ENCODE measurements at places on chromosomes 3 and 15.
A peak's percentile ranks its signal among the peaks of the same experiment; 100 is the strongest.

GRCh38 chr3:29618395-29619282 is 337.8 kb downstream of the RBMS3 start:
- no peak for DNase-seq

- no peak for DNase-seq
Observed at GRCh38 chr3:142999881-143000280, 1.5 kb upstream of the U2SURP start.

DNA sequence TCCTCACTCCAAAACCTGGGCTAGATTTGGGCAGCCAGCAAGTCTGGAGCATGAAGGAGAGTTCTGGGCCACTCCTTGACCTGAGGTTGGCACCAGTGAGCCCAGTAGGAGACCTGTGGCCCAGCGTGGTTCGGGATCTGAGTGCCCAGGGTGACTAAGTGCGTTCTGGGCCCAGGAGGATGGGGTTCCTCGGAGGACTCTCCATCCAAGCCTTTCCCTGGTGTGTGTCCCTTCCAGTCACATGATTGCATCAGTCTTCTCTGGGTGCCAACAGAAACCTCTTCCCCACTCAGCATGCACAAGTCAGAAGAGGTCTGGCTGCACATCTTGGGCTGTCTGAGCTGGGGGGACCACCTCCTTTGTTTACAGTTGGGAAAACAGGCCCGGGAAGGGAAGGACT is 14.9 kb downstream of the TMEM43 start:
- no peak for DNase-seq

GRCh38 chr15:32889214-32889613 is 171.4 kb downstream of the GREM1 start:
- no peak for DNase-seq

- DNase-seq: no peak
Observed at GRCh38 chr3:140848666-140849065, 93.0 kb upstream of the SLC25A36 start.

GRCh38 chr15:34691034-34691433 is 63.8 kb downstream of the GJD2 start:
- no peak for DNase-seq

DNA sequence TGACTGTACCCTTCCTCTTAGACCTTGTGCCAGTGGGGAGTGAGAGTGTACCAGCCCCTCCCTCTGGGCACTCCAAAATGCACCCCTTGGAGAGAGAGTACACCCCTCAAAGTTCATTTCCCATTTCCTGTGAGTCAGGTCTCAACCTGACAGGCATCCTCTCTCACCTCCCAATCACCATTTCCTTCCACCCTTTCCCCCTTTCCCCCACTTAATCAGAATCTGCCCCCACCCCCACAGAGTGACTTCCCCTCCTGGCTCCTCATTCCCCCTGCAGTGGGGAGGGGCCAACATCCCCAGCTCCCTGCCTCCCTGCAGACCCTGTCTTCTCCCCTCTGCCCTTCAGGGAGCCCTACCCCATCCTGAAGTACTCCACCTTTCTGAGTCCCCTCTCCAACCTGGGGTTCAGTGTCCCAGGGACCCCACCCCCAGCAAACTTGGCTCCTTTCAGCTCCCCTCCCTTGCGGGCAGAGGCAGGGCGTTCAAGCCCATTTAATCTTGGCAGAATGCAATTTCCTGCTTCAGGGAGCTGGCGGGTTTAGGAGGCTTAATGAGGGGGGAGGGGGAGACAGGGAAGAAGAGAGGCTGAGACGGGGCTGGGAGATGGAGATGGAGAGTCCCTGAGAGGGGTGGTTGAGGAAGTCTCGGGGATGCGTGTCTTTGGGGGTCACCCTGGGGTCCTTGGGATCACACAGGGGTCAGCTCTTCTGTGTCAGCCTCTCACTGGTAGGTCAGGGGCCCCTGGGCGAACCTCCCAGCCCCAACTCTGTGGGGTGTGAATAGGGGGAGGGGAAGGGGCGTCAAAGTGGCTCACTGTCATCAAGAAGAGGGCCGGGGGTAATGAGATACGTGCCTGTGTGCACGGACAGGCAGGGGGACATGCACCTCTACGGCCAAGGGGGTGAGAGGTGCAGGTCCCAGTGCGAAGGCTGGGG is 16.6 kb upstream of the SEMA3F start:
- DNase-seq: no peak

- DNase-seq: no peak
Observed at GRCh38 chr15:34206011-34206410, 3.9 kb downstream of the KATNBL1 start.

GRCh38 chr3:121998030-121998580 is 23.9 kb downstream of the ILDR1 start:
- DNase-seq: no peak

DNA sequence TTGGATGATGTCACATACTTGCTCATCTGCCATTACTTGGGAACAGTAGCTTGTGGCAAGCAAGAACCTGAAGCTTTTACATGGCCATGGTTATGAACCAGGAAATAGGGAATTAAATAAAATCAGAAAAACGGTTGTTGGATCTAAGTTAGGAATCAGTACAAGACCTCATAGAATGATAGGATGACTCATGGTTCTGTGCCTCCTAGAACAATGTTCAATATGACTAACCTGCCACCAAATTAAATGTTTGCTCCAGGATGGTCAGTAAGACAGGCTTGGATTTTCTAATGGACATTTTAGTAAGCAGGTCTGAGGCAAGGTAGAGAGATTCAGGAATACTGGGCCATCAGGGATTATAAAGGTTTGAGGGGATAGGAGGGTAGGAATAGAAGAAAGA is 218.9 kb downstream of the PLOD2 start:
- DNase-seq: no peak

DNA sequence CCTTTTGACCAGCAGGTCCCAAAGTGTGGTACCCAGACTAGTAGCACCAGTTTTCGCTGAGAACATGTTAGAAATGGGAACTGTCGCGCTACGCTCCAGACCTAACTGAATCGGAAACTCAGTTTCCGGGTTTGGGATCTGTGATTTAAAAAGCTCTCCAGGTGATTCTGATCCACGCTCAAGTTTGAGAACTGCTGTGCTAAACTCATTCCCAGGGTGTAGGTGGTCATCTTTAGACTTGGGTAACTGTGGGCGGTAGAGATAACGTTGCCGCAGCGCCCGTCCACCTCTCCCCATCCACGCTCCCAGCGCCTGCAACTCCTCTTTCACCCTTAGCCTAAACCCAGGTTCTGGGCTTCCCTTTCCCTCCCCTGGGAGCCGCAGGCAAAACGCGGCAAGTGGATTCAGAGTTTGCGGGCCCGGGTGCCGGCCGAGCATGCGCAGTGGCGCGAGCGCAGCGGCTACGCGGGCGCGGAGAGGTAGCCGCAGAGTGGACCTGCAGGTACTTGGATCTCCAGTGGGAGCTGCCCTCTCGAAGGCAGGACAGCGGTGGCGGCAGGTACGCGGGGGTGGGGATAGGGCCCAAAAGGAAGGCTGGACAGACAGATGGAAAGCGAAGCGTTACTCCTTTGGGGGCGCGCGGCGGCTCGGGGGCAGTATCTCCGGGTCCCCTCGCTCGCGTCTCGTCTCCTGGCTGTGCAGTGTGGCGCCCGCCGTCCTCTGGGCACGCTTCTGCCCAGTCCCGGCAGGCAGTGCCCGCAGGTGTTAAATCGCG is at the start of gene PLS1:
PLS1 (plus strand) TSS at position 443 of the 775 bp plus-strand sequence. CDS start 67,845 bp downstream, outside the sequence.
- DNase-seq: peak; percentile 77
